ENCODE measurements at places on chromosomes 2 and 18.

GRCh38 chr2:47043142-47043890 lies 111.8 kb downstream of the STPG4 start:
- no peak for DNase-seq
- H3K4me3 ChIP-seq = no peak overlapping the region
- H3K4me1 ChIP-seq = peaks cover 18% of the 10 kb centered on the region
- peaks cover 36% of the 10 kb centered on the region for H3K36me3 ChIP-seq
- H3K27ac ChIP-seq = peak overlapping the region; percentile 44

DNA sequence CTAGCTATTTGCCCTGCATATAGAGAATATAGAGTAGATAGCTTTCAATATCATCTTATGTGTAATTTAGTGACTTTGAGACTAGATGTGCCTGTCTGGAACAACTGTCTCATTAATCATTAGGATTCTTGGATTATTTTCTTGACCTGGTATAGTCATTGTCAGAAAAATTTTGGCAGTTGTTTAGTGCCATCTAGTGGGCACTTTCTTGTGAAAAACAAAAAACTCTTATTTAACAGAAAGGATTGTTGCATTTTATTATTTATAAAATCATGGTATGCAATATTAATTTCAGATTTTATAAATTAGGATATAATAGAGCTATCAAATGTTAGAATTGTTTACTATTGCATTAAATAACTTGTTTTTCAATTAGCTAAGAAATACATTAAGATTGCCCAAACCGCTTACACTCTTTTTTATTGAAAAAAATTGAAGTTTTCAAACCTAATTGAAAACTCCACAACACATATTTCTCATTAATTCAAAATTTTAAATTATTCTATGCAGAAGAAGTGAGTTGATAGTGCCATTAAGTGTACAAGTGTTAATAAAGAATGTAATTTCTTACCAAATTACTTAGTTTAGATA lies 80.3 kb downstream of the DYNAP start:
- no peak overlapping the region for H3K27ac ChIP-seq
- no peak overlapping the region for H3K4me3 ChIP-seq
- H3K27me3 ChIP-seq = peaks cover 7% of the 10 kb centered on the region
- no peak for DNase-seq

GRCh38 chr2:15385184-15385583 lies 175.9 kb downstream of the NBAS start:
- DNase-seq = no peak
- H3K4me1 ChIP-seq = no peaks in the 10 kb centered on the region
- H3K27me3 ChIP-seq = no peaks in the 10 kb centered on the region
- H3K4me3 ChIP-seq = no peak overlapping the region

GRCh38 chr2:111984213-111984604 lies 70.9 kb upstream of the TMEM87B start:
- no peak for DNase-seq
- H3K4me1 ChIP-seq = peaks cover 9% of the 10 kb centered on the region
- H3K4me3 ChIP-seq = no peak overlapping the region
- H3K27ac ChIP-seq = no peak overlapping the region

- H3K27me3 ChIP-seq = no peaks in the 10 kb centered on the region
- DNase-seq = no peak
- H3K4me3 ChIP-seq = no peak overlapping the region
Observed at GRCh38 chr2:143420313-143420712, 291.1 kb downstream of the ARHGAP15 start.

DNA sequence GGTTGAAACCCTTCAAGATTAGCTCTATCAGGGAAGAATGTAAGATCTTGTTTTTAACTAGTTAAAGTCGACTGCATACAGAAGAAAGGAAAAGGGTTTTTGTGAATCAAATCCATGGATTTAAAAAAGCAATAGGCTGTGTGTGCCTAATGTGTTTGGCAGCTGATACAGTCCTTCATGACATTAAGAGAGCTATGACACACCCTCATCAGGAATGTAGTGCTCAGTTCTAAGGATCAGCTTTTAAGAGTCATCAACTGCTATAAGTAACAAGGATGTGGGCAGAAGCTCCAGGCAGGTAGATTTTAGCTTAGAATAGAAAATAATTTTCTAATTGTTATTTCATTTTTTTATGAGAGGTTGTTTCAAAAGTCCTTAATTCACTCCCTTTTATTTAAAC lies 52.9 kb downstream of the PPP1R1C start:
- no peaks in the 10 kb centered on the region for H3K36me3 ChIP-seq
- no peaks in the 10 kb centered on the region for H3K27me3 ChIP-seq
- DNase-seq = no peak

DNA sequence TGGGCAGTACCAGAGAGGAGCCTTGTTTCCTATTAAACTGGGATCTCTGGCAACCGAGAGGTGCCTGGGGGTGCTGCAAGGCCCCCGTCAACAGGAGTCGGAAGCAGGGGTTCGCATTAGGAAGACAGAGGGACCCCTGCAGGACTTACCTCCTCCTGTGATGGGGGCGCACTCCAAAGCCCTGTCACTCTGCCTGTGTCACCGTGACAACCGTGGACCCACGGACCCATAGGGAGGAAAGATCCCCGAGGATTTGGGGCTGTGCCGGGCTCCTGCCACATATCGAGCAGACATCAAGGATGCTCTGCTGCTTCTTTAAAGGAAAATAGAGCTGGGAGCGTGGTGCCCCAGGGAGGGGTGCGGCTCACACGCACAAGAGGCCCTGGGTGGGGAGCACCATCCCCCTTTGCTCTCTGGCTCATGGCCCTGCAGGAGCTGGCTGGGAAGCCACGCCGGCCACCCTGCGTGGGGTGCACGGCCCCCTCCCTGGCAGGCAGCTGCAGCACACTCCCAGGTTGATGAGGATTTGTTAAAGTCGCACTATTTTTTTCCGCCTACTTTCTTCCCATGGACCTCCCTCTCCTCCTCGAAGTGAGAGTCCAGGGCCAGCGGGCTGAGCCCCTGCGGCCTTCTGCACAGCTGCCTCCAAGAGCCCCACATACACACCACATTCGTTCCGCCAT lies 167.5 kb downstream of the TWIST2 start:
- DNase-seq = no peak
- no peak overlapping the region for H3K4me3 ChIP-seq
- no peak overlapping the region for H3K27ac ChIP-seq

- DNase-seq = no peak
- no peak overlapping the region for H3K4me3 ChIP-seq
- peaks cover 47% of the 10 kb centered on the region for H3K27me3 ChIP-seq
- H3K4me1 ChIP-seq = no peaks in the 10 kb centered on the region
Observed at GRCh38 chr2:199865905-199866304, 14.9 kb upstream of the FTCDNL1 start.

DNA sequence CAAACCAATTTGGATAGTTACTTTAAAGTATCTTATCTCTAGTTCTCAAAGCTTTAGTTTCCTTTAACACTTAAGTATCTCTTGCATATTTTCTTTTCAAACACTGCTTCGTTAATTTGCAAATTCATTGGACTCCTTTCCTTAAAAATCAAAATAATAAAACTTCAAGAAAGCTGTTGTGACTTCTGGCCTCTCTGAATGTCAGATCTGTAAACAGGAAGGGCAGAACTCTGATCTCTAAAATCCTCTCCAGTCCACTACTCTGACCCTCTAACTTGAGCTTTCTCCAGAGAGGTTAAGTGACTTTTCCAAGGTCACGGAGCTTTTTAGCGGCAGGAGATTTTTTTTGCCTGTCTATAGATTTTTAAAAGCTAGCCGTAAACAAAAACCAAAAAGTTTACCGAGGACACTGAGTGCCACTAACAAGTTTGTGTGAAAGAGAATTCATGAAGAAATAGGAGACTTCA lies 155.5 kb downstream of the TGIF1 start:
- peaks cover 8% of the 10 kb centered on the region for H3K36me3 ChIP-seq
- H3K27ac ChIP-seq = no peak overlapping the region
- no peak overlapping the region for H3K4me3 ChIP-seq
- DNase-seq = no peak
- H3K4me1 ChIP-seq = peaks cover 25% of the 10 kb centered on the region

GRCh38 chr2:437756-438393 lies 150.0 kb upstream of the ALKAL2 start:
- peaks cover 4% of the 10 kb centered on the region for H3K27me3 ChIP-seq
- H3K36me3 ChIP-seq = no peaks in the 10 kb centered on the region
- H3K27ac ChIP-seq = peak overlapping the region; percentile 38
- H3K4me3 ChIP-seq = peak overlapping the region; percentile 57
- peak; percentile 62 for DNase-seq

DNA sequence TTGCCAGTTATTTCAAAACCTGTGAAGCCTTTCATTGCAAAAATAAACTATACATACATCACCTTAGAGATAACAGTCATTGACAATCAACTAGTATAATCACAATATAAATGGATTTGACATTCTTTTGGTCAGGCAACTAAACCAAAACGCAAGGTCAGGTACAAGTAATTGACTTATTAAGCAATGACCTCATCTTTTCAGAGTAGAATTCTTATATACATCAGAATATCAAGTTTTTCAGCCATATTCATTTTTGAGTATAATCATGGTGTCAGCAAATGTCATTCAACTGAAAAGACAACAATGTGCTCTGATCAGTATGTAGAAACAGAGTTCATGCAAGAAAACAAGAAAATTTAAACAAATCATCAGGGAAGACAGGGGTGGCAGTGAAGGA lies 208.6 kb downstream of the TGIF1 start:
- peaks cover 48% of the 10 kb centered on the region for H3K4me1 ChIP-seq
- no peak overlapping the region for H3K27ac ChIP-seq
- H3K36me3 ChIP-seq = peaks cover 2% of the 10 kb centered on the region
- DNase-seq = no peak
- no peaks in the 10 kb centered on the region for H3K27me3 ChIP-seq
- H3K4me3 ChIP-seq = no peak overlapping the region

- no peak for DNase-seq
- H3K27ac ChIP-seq = no peak overlapping the region
- no peak overlapping the region for H3K4me3 ChIP-seq
Observed at GRCh38 chr18:60585670-60586069, 213.1 kb upstream of the MC4R start.

GRCh38 chr18:28690836-28691495 lies 514.0 kb upstream of the CDH2 start:
- no peaks in the 10 kb centered on the region for H3K4me1 ChIP-seq
- no peaks in the 10 kb centered on the region for H3K27me3 ChIP-seq
- H3K4me3 ChIP-seq = no peak overlapping the region
- no peak overlapping the region for H3K27ac ChIP-seq
- no peaks in the 10 kb centered on the region for H3K36me3 ChIP-seq

GRCh38 chr2:21757805-21758430 lies 634.1 kb downstream of the TDRD15 start:
- no peaks in the 10 kb centered on the region for H3K27me3 ChIP-seq
- DNase-seq = no peak
- no peaks in the 10 kb centered on the region for H3K36me3 ChIP-seq

- DNase-seq = no peak
- no peak overlapping the region for H3K4me3 ChIP-seq
- no peak overlapping the region for H3K27ac ChIP-seq
Observed at GRCh38 chr2:235595422-235596010, 101.7 kb downstream of the AGAP1 start.

- no peak overlapping the region for H3K27ac ChIP-seq
- no peaks in the 10 kb centered on the region for H3K4me1 ChIP-seq
- DNase-seq = no peak
- H3K4me3 ChIP-seq = no peak overlapping the region
- H3K36me3 ChIP-seq = no peaks in the 10 kb centered on the region
Observed at GRCh38 chr2:57880967-57881366, 165.6 kb upstream of the VRK2 start.

- H3K27me3 ChIP-seq = no peaks in the 10 kb centered on the region
- no peak for DNase-seq
Observed at GRCh38 chr18:69725009-69725408, 222.7 kb downstream of the CD226 start.

DNA sequence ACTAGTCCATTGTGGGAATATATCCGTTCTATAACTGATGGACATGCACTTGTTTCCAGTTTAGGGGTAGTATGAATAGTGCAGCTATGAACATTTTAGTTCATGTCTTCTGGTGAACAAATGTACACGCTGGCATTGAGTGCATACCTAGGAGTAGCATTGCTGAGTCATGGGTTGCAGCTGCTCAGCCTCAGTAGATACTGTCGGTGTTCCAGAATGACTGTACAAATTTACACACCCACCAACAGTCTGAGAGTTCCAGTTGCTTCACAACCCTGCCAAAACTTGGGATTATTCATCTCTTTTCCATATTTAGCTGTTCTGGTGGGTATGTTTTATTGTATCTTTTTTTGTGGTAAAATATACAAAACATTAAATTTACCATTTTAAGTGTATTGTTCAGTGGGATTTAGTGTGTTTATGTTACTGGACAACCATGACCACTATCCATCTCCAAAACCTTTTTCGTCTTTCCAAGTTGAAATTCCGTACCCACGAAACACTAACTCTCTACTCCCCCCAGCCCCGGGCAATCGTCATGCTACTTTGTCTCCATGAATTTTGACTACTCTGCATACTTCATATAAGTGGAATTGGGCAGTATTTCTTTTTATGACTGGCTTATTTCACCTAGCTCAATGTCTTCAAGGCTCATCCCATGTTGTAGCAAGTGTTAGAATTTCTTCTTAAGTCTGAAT lies 281.0 kb downstream of the PRKCE start:
- no peak overlapping the region for H3K27ac ChIP-seq
- DNase-seq = no peak
- H3K4me3 ChIP-seq = no peak overlapping the region

DNA sequence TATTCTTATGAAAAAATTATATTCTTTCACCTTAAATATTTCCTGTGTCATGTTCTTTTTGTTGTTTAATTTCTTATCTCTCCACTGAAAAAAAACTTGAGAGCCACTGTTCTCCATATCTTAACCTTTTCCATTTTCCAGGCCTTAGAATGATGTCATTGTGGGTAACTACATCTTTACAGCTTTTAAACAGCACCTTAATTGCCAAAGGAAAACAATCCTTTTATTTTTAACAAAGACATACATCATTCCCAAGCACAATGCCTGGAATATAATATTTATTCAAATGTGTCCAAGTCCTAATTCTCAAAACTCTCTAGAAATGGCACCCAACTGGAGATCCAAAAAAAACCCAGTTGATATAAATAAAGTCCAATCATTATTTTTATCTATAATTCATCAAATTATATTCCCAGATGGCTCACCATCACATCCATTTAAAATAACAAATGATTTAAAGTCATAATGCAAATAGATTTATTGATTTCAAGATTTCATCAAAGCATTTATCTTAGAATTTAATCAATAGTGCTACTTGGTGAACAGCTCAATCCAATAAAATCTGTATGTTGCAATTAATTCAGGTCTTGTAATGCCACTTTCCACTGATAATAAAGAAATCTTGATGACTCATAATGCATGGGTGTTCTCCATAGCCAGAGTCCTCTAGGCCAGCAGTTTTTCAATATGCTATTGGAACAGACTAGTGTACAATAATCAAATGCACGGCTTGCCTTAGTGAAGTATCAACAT lies 107.1 kb upstream of the MAPRE2 start:
- no peaks in the 10 kb centered on the region for H3K36me3 ChIP-seq
- DNase-seq = no peak
- no peaks in the 10 kb centered on the region for H3K27me3 ChIP-seq
- no peak overlapping the region for H3K4me3 ChIP-seq
- H3K27ac ChIP-seq = no peak overlapping the region
- H3K4me1 ChIP-seq = no peaks in the 10 kb centered on the region

DNA sequence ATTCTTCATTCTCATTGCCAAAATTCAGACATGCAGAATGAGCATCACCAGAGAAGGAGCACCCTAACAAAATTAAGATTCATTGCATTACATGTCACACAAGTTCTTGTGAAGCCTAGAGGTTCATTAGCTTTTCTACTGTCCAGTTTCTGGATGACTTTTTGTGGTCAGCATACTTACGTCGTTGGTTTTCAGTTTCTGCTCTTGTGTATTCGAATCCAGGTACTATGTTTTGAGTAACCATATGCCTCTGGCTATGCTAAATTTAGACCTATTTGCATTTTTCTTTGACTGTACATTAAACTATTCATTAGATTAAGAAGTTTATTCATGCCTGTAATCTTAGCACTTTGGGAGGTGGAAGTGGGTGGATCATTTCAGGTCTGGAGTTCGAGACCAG lies 251.3 kb downstream of the PARD3B start:
- no peak overlapping the region for H3K4me3 ChIP-seq
- peaks cover 8% of the 10 kb centered on the region for H3K27me3 ChIP-seq
- DNase-seq = no peak
- no peak overlapping the region for H3K27ac ChIP-seq

Measured in activated T-helper 1 cell treated with anti-CD3 and anti-CD28 coated beads, Interleukin-12 subunit alpha, Interleukin-12 subunit beta, Interleukin-2, Interleukin-4 antibody, amounts not matched to agents 30 ng/mL and 10 ng/mL and 1 ng/mL, durations not matched to agents 14 hours and 24 hours and 36 hours (primary cell).